NCI-H187 (cell line): ENCODE measurements at places on chromosomes 11 and 22.

DNA sequence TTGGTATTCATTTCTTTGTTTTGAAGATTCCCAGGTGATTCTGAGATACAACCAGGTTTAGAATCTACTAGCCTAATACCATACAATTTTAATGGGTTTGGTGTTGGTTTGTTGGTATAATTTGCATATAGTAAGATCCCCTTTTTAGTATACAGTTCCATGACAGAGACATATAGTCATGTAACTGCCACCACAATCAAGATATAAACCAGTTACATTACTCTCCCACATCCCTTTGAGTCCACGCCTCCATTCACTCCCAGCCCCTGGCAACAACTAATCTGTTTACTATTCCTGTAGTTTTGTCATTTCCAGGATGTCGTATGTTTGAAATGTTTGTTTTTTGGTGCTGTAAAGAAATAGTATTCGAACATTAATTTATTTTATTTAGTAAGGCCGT, 4.3 kb downstream of the ASRGL1 start:
- no peak for DNase-seq

DNA sequence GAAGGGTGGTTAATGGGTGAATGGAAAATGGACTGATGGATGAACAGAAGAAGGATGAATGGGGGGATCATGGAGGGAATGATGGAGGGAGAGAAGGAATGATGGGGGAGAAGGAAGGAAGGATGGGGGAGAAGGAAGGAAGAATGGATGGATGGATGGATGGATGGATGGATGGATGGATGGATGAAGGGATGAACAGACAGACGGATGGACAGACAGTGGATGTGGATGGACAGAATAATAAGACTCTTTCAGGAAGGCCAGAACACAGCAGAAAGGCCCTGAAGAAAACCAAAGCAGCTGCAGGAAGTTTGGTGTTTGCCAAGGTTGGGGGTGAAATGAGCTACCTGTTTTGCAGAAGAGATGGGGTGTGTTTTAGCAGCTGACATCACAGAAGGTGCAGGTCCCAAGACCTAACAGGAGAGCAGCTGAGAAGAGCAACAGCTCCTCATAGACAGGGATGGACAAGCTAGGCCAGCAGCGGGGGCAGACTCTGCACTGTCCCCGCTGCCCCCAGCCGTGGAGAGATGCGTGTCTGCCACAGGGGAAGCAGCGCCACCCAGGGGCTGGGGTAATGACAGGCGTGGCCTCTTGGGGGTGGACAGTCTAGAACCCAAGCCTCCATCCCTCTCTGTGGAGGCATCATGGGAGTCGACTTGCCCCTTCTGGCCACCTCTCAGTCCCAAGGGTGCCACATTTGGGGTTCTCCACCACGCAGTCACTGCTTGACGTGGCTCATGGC, 17.9 kb downstream of the C1QTNF6 start:
- no peak for DNase-seq

DNA sequence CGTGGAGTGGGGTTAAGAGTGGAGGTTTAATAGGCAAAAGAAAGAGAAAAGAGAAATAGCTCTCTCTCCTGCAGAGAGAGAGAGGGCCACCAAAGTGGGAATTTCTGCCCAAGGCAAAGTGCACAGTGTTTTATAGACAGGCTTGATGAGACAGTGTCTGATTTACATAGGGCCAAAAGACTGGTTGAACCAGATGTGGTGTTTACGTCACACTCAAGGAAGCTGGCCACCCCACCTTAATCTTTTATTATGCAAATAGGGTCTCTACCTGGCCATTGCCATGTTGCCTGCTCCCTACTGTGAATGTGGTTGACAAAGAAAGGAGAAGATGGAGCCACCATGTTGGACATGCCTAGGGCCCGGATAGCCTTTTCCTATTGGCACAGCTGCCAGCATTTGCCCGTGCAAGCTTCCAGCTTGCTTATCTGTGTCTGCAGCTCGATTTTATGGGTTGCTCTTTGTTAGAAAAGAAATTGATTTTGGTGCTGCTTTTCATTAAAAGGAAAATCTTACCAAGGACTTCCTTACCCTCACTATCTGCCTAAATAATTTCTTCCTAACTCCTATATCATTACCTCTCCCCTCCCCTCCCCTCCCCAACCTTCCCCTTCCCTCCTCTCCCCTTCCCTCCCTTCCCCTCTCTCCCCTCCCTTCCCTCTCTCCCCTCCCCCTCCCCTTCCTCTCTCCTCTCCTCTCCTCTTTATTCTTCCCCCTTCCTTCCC, 436.0 kb downstream of the NELL1 start:
- no peak for DNase-seq

GRCh38 chr22:41772645-41773044, 27.8 kb upstream of the CCDC134 start:
- DNase-seq = no peak

GRCh38 chr11:133134314-133135173, 397.8 kb downstream of the OPCML start:
- DNase-seq = no peak

DNA sequence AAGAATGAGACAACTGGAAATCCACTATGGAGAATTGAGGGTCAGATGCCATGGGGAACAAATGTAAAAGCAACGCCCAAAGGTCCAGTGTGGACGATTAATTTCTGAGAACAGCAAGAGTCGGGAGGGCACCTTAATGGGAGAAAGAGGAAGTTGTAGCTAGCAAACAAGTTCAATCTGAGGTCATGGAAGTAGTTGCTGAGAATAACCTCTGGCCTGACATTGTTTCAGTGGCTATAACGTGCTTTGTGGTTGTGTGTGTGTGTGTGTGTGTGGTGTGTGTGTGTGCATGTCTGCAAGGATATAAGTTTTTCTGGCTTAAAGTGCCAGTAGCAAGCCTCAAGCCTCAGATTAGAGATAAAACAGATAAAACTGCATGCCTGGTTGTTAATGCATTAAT, 1630.1 kb upstream of the TENM4 start:
- DNase-seq = no peak

- no peak for DNase-seq
Measured at GRCh38 chr11:68845351-68846002, 3.8 kb upstream of the CPT1A start.

DNA sequence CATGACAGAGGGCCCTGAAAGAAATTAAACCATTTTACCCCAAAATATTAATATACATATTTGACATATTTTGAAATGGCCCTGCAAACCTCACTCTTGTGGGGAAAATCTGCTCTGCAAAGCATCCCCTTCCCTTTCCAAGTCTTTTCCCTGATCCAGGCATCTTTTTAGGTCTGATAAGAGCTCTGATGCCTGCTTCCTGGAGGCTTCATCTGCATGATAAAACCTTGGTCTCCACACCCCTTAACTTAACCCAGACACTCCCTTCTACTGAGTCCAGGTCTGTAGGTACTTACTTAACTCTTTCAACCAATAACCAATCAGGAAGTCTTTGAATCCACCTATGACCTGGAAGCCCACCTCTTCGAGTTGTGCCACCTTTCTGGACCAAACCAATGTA, 1.8 kb upstream of the LGALS12 start:
- no peak for DNase-seq

DNA sequence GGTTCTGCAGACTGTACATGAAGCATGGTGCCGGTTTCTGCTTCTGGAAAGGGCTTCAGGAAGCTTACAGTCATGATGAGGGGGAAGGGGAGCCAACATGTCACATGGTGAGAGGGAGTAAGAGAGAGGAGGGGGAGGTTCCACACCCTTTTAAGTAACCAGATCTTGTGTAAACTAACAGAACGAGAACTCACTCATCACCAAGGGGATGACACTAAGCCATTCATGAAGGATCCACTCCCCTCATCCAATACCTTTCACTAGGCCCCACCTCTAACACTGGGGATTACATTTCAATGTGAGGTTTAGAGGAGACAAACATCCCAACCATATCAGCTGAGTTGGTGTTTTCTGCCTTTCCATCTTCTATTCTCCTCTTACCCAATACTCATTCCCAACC, 83.5 kb downstream of the BDNF start:
- DNase-seq = no peak

DNA sequence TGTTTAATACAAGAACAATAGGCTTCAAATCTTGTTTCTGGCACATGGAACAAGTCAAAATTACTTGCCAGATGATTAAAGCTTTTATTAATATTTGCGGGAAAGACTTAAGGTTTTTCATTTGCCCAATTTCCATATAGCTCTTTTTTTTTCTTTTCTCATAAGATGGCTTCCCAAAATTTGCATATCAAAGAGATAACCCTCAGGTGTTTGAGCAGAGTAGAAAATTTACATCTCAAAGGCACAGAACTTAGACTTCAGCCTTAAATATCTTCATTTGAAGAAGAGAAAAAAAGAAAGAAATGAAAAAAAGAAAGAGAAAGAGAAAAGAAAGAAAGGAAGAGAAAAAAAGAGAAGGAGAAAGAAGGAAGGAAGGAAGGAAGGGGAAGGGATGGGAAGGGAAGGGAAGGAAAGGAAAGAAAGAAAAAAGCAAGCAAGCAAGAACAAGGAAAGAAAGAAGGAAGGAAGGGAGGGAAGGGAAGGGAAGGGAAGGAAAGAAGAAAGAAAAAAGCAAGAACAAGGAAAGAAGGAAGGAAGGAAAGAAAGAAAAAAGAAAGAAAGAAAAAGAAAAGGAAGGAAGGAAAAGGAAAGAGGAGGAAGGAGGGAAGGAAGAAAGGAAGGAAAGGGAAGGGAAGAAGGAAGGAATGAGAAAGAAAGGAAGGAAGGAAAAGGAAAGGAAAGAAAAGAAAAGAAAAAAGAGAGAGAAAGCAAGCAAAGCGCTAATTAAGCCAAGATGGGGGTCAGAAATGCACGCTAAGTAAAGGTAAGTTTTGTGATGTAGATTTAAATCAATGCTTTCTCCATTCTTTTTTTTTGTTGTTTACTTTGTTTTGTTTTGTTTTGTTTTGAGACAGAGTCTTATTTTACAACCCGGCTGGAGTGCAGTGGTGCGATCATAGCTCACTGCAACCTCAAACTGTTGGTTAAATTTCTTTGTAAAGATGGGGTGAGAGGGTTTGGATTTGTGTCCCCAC, 20.2 kb upstream of the IFITM3 start:
- DNase-seq = no peak

GRCh38 chr11:70027451-70027850, 50.7 kb upstream of the ANO1 start:
- no peak for DNase-seq

GRCh38 chr11:34305193-34305592, 52.6 kb downstream of the ABTB2 start:
- DNase-seq = no peak

DNA sequence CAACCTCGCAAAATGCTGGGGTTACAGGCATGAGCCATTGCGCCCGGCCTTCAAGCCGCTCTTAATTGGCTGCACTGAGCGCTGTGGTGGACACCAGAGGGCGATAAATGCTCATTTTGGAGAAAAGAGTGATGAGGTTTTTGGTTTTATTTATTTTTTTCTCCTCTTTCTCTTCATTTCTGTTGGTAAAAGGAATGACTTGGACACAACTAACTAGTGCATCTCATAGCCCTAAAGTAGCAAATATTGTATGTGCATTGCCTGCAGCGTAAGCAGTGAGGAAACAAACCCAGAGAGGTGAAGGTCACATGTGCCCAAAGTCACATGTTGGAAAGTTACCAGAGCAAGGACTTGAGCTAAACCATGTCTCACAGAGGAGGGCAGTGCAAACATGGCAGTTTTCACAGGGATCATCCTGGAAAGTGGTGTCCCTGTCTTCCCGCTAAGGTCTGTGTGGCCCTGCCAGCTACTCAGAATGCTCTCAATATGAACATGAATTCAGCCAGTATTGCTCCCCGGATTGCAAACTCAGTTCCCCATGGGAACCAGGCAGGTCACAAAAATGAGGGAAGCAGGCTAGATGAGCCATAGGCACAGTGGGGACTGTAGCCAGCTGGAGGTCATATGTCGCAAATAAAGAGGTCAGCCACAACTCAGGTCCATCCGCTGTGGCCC, 8.6 kb upstream of the CD82 start:
- no peak for DNase-seq

GRCh38 chr11:569158-569885, 6.9 kb upstream of the PHRF1 start:
- DNase-seq = no peak

GRCh38 chr11:35363854-35364780, 55.2 kb downstream of the SLC1A2 start:
- DNase-seq = no peak

DNA sequence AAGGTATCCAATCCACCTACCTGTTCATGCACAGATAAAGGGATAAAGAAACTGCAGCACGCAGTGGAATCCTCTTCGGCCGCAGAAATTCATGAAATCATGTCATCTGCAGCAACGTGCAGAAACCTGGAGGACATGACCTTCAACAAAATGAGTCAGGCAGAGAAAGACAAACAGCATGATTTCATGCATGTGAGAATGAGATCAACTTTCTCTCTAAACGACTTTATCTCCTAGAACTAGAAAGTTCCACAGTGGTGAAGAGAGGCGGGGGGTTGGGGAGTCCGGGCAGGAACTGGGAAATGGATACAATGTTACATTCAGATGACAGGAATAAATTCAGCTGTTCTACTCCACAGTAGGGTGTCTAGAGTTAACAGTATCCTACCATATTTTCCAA, 9.9 kb downstream of the RGL4 start:
- DNase-seq = no peak

GRCh38 chr11:108501396-108501795, 3.2 kb upstream of the POGLUT3 start:
- no peak for DNase-seq

DNA sequence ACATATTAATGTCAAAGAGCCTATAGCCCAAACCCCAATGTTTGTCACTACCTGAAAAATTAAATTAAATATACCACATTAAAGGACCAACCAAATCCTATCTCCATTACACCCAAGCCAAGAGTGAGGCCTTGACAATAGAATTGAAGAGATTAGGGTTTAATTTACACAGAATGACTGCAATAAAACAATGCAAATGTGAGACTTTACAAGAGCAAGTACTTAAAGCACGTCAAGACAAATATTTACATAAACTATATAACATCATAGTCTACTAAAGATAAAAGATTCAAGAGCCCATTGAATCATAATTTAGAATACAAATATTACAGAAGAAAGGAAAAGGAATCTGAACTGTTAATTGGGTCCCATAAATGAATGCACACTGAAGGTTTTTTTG, 85.6 kb downstream of the CADM1 start:
- no peak for DNase-seq

DNA sequence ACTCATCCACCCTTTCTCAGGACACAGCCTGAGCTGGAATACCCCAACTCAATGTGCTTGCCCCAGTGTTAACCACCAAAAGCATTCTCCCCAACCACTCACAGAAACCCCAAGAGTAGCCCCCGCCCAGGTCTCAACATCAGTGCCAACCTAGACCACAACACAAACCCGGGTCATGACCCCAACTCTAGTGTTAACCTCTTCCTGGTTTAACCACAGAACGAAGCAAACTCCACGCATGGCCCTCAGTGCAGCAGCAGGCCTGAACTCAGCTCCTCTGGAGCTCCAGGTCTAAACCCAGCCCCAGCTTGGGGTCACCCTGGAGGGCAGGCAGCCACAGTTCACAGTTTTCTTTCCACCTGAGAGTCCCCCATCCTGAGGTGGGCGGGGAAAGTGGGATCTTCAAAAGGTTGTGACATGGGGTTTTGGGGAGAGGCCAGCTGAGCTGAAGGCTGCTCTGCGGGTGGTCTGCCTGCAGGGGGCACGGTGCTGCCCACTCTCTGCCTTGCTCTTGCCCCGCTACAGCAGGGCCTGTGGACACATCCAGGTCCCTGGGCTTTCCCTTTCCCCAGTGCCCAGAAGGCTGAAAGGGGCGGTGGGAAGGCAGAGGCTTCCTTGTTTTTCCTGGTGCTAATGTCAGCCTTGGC, 37.9 kb downstream of the NECTIN1 start:
- no peak for DNase-seq
